Activated T-helper 9 cell treated with anti-CD3 and anti-CD28 coated beads, Interleukin-2, amount 50 U/mL, for 16 hours (primary cell): ENCODE measurements at places on chromosomes 1 and 21.
A peak's percentile ranks its signal among the peaks of the same experiment; 100 is the strongest.

- DNase-seq, result no peak
Observed at GRCh38 chr1:207431508-207431907, 22.6 kb upstream of the CR2 start.

- DNase-seq, result no peak
Observed at GRCh38 chr1:19388980-19389379, 76.9 kb downstream of the SLC66A1 start.

- no peak for DNase-seq
Observed at GRCh38 chr1:5847013-5847659, 145.1 kb downstream of the NPHP4 start.

- DNase-seq, result no peak
Observed at GRCh38 chr1:236627727-236628408, 23.6 kb upstream of the HEATR1 start.

DNA sequence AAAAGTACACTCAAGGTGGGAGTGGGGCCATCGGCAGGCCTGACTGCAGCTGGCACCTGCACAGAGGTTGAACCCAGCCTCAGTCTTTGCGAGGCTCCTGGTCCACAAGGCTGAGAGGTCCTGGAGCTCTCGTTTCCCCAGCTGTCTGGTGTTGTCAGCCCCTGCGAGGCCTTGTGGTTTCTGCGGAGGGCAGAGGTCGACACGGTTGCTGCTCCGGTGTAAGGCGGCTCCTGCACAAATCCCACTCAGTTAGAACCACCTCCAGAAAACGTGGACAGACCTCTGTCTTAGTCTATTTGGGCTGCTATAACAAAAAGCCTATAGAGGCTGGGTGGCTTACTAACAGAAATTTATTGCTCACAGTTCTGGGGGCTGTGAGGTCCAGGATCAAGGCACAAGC, 5.8 kb downstream of the KIAA1614 start:
- no peak for DNase-seq

- DNase-seq, result no peak
Observed at GRCh38 chr1:150152772-150153456, 3.2 kb downstream of the PLEKHO1 start.

- DNase-seq, result no peak
Observed at GRCh38 chr1:230210326-230210980, 143.4 kb downstream of the GALNT2 start.

GRCh38 chr1:97787231-97787630, 133.6 kb downstream of the DPYD start:
- DNase-seq, result no peak

- DNase-seq, result no peak
Observed at GRCh38 chr1:47676311-47677054, 238.6 kb downstream of the FOXD2 start.

- DNase-seq, result no peak
Observed at GRCh38 chr1:201686714-201687455, 142.1 kb upstream of the IPO9 start.

- DNase-seq, result no peak
Observed at GRCh38 chr1:8863794-8864233, 14.7 kb downstream of the ENO1 start.

DNA sequence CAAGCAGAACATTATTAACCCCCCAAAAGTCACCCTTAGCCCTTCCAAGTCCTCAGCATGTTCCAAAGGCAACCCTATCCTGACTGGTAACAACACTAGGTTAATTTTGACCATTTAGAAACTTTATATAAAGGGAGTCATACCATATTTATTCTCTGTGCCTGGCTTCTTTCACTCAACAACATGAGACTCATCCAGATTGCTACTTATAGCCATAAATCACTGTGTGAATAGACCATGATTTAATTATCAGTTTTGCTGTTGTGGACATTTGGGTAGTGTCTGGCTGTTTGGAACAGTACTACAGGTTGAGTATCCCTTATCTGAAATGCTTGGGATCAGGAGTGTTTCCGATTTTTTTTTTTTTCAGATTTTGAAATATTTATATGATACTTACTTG, 252.1 kb downstream of the DISC1 start:
- DNase-seq, result no peak

GRCh38 chr1:239354231-239354630, 32.1 kb upstream of the CHRM3 start:
- DNase-seq, result no peak

- DNase-seq, result peak; percentile 15
Observed at GRCh38 chr1:157193702-157194391, 55.7 kb upstream of the ETV3 start.

DNA sequence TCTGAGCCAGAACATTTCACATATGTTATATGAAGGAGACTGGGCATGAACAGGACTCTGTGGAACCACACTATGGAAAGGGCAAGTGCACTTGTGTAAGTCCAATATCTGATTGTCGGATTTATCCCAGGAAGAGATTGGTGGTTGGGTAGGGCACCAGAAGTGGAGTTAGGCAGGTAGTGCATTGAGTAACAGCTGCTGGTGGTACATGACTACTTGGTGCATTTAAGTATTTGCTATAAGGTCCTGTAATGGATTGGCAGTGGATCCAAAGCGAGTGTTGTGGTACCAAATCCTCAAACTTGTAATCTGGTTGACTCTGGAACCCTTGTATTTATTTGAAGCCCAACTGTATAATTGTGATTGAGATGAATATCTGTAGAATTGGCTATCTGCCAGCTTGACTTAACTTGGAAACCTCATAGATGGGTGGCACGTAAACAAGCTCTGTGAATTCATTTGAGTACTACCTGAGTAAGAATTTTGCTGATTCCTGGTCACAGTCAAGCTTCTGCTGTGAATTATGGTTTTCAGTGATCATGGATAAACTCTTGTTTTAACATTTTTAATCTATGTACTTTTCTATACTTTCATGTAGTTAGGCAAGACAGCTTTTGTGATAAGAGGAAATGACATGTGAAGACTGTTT, 21.1 kb downstream of the UBAP2L start:
- no peak for DNase-seq

- DNase-seq, result no peak
Observed at GRCh38 chr1:64136296-64136695, 67.1 kb upstream of the UBE2U start.

- DNase-seq, result no peak
Observed at GRCh38 chr21:43854773-43855633, 10.0 kb upstream of the AGPAT3 start.

DNA sequence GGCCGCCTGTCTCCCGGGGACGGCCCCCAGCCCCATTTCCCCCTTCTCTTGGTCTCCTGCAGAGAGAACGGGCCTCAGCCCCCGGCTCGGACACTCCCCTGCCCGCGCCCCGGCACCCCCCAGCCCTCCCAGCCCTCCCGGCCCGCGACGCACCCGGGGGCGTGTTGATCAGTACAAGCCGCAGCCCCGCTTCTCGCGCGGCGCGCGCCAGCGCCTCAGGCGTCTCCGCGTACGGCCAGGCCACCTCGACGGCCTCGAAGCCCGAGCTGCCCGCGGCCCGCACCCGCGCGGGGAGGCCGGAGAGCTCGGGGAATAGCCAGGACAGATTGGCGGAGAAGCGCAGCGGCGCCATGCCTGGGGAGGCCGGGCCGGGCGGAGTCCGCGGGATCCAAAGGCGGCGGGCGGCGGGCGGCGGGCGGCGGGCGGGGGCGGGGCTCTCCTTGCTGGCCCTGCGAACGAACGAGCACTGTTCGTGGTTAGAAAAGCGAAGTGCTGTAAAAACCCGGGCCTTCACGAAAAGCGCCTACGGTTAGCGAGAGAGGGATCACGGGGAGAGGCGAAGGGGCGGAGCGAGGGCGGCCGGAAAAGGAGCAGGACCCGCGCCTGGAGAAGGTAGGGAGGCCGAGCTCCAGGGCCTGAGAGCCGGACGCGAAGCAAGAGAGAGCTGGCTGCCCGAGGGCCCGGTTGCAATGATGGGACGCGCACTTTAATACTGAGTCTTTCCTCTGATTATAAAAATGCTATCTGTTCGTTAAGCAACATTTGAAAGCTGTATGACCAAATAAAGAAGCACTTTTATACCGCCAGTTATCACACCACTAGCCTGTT, at the start of gene HYI:
Gene HYI, minus strand, starts transcription at position 490 of the 828 bp plus-strand sequence. Its CDS starts 138 bp downstream, at position 352.
- DNase-seq, result peak; percentile 47

DNA sequence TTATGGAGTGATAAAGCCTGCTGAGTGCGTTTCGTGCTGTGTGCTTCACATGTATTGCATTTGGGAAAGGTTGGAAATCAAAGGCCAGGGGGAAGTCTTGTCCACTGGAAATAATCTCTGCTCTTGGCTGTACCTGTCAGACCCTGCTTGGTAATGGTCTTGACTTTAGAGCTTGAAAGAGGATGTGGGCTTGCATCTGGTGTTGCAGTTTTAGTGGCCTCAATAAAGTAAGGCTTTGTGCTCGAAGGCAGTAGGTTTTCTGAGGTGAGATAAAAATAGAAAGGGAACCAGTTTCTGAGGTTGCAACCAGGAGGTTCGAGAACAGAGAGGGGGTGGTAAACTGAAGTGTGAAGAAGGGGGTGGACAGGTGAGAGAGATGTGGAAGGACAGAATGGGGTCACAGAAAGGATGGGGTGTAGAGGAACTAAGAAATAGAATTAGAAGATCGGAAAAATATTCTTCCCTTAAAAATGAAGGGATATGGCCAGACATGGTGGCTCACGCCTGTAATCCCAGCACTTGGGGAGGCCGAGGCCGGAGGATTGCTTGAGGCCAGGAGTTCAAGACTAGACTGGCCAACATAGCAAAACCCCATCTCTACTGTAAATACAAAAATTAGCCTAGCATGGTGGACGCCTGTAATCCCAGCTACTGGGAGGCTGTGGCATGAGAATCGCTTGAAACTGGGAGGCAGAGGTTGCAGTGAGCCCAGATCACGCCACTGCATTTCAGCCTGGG, 1.5 kb downstream of the S100PBP start:
- DNase-seq, result no peak

DNA sequence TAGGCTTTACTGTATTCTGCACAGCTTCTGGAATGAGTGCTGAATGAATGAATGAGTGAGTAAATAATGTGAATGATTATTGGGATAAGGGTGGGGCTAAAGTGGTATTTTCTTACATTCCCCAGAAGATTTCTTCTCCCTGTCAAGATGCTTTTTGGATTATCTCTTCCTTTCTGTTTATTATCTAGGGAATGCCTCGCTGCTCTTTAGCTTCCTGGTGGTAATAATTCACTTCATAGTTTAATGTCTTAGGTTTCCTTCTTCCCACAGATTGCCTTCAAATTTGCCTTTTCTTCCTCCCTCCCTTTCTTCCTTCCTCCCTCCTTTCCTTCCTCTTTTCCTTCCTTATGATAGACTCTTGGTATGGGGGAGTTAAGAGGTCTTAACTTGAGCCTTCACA, 24.0 kb downstream of the DDR2 start:
- no peak for DNase-seq

DNA sequence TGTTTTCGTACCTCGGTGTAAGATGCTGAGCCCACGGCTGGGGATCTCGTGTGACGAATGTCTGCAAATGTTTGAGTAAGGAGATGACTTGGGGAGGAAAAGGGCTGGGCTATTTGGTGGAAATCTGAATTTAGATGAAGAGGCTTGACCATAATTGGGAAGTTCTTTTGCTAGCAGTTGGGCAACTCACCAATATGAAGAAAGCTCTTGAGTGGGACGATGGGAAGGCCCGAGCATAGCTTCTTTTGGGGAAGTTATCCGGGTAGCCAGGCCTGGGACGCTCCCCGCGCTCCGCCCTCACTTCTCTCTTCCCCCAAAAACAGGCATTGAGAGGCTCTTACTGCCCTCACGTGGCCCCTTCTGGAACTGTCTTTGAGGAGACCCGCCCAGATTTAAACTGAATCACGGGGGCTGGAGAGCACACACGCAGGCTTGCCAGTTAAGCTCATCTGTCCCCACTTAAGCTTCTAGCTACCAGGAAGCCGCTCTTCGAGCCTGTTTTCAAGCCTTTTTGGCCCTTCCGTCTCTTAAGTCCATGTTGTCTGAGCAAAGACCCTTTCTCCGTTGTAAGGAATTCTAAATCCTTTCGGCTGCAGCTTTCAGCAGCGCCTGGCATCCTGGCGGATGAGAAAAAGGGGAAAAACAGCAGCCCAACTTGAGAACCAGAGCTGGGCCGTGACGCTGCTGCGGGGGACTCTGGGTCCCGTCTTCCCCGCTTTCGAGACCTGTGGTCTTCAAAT, 93.1 kb downstream of the NID1 start:
- DNase-seq, result peak; percentile 78

- DNase-seq, result no peak
Observed at GRCh38 chr1:238999944-239000343, 386.4 kb upstream of the CHRM3 start.

DNA sequence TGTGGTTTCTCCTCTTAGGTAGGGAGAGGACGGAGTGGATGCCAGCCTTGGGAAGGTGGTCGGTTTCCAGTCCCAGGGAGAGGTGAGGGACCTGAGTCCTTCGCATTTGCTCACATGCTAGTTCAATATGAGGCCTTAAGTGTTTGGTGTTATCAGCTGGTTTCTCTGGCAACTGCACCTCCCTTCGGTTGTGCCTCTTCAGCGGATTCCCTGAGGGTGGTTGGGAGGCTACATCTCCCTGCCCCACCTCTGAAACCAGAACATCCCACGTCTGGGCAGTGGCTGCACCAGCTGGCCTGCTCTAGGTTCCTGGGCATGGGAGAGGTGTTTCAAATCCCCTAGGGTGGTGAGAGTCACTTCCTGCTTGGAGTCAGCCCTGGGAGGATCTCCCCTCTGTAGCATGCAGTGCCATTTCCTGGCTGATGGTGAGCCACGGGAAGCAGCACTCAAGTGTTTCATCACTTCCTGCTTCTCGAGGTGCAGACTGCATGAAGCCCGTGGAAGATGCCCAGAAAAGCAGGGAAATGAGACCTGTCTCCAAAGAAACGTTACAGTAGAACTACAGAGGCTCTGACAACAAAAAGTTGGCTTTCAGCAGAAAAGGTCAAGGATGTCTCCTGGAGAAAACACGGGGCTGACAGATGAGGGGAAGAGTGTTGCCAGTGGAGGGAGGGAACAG, 4.5 kb downstream of the TMEM125 start:
- no peak for DNase-seq

GRCh38 chr1:92459871-92460320, 26.8 kb downstream of the GFI1 start:
- no peak for DNase-seq

GRCh38 chr1:22710701-22711049, at the start of gene EPHB2:
Gene EPHB2 (plus strand): TSS chr1:22710839. CDS start chr1:22710983, 144 bp downstream.
- peak; percentile 9 for DNase-seq

DNA sequence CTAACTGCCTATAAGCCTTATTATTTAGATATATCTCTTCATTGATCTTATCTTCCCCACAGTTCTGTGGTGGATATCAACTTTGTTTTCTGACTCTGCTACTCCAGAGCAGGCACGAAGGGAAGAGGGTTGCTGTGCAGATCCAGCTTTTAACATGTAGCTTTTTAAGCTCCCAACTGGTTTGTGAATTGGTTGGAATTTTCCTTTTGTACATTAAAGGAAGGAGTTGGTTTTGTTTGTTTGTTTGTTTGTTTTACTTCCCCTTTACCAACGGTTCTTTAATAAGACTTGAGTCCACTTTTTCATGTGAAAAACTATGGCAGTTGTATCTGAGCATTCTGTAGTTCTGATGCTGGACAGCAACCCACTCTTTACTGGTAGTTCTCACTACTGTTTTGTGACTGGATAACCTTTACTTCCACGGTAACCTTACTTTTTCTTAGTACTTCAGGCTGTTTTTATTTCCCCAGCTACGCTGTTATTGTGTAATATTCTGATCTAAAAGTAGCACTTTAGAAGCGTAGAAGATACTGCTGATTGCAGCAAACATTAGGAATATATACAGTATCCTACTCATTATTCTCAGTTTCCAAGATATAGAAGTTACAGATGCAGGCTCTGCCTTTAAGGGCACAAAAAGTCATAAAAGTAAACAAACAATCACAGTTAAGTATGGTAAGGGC, 1.6 kb downstream of the GNPAT start:
- DNase-seq, result no peak
